ENCODE measurements at places on chromosomes 12 and 14.

DNA sequence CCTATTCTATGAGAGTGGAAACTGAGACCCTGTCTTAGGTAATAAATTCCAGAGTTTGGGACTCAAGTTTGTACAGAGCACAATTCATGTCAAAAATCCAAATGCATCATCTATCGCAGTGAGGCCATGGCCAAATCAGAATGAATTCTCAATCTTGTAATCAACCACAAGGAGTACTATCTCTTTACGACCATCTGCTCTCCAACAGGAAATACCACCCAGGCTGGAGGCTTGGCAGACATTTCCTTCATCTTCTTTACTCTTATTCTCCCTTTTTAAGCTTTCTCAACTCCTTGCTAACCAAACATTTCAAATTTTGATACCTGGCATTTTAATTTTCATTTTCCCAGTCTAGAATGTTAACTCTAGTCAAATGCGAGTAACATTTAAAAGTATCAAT lies 32.7 kb upstream of the RNU6-7 start:
- DNase-seq, result no peak

GRCh38 chr14:101029668-101030290 lies 126.3 kb upstream of the RTL1 start:
- no peak for DNase-seq

- DNase-seq, result no peak
Measured at GRCh38 chr12:6962285-6963015, 8.0 kb downstream of the PHB2 start.

- no peak for DNase-seq
Measured at GRCh38 chr14:67263499-67264149, 22.4 kb downstream of the PALS1 start.

DNA sequence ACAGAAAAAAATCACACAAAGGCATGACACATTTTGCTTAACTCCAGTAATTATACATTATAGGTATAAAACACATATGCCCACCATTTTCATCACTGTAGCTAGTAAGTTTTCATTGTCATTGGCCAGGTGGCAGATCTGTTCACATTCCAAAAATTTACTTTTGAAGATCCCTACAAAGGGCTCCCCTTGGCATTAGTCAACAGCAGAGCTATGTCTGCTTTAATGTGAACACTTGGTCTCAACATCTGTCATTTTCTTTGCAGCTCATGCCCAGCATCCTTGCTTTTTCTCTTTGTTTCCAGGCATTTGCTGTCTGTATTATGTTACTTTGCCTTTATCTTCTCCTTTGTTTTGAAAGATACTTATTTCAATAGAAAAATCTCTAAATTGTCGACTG lies 519.1 kb upstream of the FOXG1 start:
- DNase-seq, result no peak

- no peak for DNase-seq
Measured at GRCh38 chr14:21771671-21772070, 98.1 kb upstream of the OR4E1 start.

DNA sequence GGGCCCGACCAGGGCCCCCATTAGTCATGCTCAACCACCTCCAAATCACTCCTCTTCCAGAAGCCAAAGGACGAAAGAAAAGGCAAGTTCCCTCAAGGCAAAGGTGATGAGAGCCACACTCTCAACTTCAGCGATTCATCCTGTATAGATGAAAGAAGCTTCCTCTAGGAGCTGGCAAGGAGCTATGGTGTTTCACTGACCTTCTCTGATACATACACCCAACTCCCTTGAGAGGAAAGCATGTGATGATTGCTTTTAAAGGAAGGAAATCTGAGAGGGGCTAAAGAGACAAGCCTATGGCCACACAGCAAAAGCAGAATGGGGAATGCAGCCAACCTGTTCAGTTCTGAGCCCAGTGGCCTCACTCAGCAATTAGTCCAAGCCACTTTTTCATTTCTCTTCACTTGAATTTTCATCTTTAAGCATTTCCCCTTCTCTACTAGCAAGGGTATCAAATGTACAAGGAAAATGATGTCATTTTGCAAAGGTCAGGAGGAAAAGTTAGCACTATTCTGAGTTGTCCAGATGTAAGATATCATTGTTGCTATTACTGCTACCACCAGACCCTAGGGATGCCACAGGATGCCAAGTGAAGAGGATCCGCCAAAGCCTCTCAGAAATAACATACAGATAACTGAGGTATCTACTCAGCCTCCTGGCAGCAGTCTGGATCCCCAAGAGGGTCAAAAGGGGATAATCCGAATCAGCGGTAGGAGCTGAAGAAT lies 82.5 kb downstream of the MAP3K9 start:
- no peak for DNase-seq

DNA sequence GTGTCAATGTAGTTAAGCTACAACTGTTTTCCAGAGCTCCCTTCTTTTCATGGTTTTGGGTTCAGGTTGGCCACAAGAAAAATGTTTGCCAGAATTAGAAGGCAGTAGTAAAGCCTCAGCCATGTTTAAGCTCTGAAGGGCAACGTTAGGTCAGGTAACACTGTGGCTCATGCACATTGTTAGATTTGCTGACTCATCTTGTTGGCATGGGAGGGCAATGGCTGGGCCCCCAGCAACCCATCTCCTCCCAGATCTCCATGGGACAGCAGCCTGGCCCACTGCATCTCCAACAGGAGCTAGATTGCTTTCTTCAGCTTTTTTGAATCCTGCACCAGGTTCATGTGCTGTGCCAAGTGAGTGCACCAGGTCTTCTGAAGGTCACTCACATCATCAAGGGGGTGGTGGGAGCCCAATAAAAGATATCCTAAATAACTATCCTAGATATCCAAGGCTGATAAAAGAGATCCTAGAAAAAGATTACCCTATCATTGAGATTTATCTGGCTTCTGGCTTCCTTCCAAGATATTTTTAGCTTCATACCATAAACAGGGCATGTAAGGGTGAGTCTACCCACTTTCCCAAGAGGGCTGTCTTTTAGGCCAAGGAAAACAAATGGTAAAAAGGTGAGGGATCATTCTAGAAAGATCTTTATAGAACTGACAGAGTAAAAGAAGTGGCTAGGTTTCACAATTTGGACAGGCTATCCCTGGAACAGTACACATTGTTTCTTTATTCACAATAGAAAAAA lies 28.9 kb downstream of the PTGER2 start:
- no peak for DNase-seq

GRCh38 chr14:67766035-67766680 lies 50.2 kb downstream of the ZFYVE26 start:
- no peak for DNase-seq

- no peak for DNase-seq
Measured at GRCh38 chr12:6697584-6698351, 2.8 kb downstream of the PIANP start.

DNA sequence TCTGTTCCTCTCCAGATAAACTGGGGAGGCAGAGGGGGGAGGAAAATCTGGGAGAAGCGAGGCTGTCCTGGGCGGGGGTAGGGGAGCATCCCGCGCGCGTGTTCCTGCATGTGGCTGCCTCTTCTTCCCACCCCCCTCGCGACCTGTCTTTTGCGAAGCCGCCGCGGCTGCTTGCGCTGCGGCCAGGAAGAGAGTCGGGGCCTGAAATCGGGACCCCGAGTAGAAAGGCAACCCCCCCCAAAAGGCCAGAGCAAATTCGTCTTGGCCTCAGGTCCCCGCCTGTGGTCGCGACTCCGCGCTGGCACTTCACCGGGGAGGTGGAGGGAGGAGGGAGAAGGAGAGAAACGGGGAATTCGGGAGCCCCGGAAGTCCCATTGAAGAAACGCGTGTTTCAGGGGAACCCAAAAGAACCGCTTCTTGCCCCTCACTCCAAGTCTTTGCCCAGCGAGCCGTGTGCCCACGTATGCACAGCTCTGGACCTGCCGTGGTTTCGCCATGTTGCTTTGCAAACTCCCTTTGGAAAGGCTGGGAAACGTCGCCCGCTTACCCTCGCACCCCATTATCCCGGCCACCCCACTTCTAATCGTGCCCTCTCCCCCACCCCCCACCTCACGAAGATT lies 944 bp downstream of the CCND2 start:
- DNase-seq, result no peak

- DNase-seq, result no peak
Measured at GRCh38 chr12:65668981-65669695, 155.1 kb upstream of the HMGA2 start.

GRCh38 chr12:94879542-94879941 lies 124.0 kb downstream of the NDUFA12 start:
- no peak for DNase-seq

- DNase-seq, result no peak
Measured at GRCh38 chr12:69894800-69895383, 69.9 kb downstream of the MYRFL start.

DNA sequence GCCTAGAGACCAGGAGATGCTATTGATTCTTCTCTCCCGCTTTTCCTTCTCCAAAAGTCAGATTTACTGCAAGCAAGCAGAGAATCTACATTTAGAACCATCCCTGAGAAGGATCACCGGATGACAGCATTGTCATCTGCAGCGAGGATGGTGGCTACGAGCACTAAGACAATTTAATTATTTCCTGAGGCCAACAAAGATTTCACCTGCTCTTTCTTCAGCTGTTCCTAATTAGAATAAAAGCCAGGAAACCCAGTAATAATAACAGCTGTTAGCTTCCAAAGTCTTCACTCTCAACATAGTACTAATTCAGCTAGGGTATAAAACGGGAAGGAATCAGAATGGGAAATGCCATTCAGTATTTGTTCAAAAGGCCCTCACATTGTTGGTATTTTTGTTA lies 53.3 kb downstream of the TMTC1 start:
- no peak for DNase-seq

GRCh38 chr12:25236190-25236589 lies 14.5 kb downstream of the KRAS start:
- no peak for DNase-seq

- DNase-seq, result no peak
Measured at GRCh38 chr12:45987340-45987727, 3.0 kb downstream of the SCAF11 start.

DNA sequence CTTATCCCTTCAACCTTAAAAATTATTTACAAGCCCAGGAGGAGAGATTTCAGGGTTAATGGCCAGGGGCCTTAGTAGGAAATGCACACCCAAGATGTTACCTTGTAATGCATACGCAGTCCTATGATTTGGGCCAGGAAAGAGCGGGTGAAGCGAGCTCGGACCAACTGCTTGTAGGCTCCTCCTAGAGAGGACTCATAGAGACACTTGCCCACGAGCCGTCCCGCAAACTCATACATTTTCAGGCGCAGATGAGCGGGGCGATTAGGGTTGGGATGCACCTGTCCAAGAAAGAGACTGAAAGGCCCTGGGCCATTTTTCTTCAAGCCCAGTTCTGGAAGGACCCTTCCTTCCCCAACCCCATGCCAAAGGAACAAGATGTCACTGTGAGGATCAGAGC lies 43.0 kb downstream of the AREL1 start:
- no peak for DNase-seq

GRCh38 chr14:24362241-24362960 lies 5.6 kb upstream of the NFATC4 start:
- no peak for DNase-seq

DNA sequence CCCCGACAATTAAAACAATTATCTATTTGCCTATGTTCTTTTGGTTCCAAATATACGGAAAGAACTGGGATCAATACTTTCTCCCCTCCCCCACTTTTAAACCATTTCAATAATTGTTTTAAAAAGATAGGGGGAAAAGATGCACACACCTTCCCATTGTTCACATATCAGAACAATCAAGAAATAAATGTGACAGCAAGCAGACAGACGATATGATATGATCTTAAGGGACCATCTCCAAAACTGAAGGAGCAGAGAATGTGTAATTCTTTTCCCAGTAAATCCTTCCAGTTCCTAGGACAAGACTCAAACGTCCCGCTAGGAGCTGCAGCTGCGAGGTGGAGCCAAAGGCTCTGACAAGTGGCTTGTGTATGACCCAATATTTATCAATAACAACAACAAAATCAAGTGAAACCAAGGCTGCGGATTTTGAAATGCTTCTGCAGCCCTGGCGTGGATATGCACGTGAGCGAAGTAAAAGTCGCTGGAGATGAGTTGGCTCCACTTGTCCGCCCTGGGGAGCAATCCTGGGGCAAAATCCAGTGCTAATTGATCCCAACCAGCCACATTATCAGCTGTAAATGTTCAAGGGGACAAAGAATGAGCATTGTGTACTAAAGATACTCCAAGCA lies 8.2 kb upstream of the FOXG1 start:
- no peak for DNase-seq

DNA sequence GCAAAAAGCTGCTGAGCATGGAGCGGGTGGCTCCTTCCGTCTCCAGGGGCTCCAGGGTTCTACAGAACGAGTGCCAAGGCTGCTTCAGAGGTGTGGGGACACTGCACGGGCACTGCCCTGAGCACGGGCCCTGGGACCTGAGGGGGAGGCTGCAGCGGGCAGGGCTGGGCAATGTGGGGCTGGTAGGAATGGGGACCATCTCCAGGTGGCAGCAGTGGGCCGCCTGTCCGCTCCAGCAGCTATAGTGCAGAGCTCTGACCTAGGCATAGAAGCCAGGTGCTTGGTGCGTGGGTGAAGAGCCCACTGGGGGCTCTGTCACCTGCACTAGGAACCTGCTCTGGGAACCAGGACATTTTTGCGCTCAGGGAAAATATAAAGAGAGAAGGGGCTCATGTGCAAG lies 22.3 kb downstream of the HDAC7 start:
- no peak for DNase-seq

GRCh38 chr12:26651566-26652188 lies 181.3 kb downstream of the ITPR2 start:
- DNase-seq, result no peak

GRCh38 chr12:65156366-65156841 lies 13.0 kb upstream of the LEMD3 start:
- no peak for DNase-seq

DNA sequence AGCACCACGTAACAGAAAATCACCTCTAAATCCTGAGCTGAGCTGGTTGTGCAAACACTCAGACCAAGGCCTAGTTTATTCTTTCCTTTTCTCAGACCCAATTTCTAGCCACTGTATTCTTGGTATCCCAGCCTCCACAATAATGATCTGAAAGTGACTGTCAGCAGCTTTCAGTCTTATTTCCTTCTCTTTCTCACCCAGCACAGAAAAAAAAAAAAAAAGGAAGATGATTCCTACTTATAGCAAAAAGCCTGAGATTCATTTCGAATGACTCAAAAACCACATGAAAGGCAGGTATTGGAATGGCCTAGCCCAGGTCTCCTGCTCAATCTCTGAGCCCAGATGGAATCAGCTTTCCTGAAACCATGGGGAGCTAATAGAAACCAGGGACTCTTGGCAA lies 298.6 kb upstream of the PPFIA2 start:
- no peak for DNase-seq
